ENCODE measurements at places on chromosomes 16 and 17.

DNA sequence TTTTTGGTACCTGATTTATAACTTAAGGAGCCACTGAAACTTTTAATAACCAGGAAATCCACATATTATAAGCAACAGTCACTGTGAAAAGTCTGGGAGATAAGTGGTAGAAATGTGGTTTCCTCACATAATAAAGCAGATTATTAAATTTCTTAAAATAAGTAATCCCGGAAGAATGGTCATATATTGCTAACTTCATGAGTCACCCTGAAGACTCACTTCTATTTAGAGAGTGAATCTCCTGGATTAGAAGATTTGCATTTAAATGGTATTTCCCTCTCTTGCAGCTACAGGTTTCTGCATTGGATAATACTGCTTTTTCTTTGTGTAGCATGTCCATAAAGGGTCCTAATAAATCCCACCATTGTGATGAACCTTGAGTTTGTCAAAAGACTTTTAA, 1286.8 kb upstream of the CDH8 start:
- DNase-seq: no peak

GRCh38 chr16:10655415-10655977, 39.2 kb downstream of the TEKT5 start:
- DNase-seq: no peak

DNA sequence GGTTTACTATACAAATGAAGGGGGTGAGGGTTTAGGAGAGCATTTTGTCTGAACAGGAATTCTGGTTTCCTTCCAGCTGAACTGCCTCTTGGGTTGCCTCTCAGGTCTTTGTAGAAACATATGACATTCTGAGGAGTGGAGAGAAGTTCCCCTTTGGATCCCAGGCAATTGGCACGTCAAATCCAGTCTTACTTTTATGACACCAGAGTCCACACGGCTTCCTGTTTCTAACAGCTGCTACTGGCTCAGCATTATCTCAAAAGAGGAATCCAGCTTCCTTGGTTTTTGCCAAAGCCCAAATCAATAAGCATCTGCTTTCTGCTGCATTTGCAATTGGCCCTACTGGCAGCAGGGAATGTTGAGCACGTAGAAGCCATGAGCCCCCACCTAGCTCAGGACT, 97.6 kb upstream of the FAM20A start:
- no peak for DNase-seq

GRCh38 chr17:77312061-77312701, 171.4 kb downstream of the SEC14L1 start:
- DNase-seq: no peak

GRCh38 chr17:61335845-61336655, 63.6 kb upstream of the TBX2 start:
- no peak for DNase-seq

GRCh38 chr17:16353317-16354174, at the start of gene CENPV:
TSS of gene CENPV (minus strand) at chr17:16353469. CDS start at chr17:16353436, 33 bp downstream.
- DNase-seq: peak; percentile 49

DNA sequence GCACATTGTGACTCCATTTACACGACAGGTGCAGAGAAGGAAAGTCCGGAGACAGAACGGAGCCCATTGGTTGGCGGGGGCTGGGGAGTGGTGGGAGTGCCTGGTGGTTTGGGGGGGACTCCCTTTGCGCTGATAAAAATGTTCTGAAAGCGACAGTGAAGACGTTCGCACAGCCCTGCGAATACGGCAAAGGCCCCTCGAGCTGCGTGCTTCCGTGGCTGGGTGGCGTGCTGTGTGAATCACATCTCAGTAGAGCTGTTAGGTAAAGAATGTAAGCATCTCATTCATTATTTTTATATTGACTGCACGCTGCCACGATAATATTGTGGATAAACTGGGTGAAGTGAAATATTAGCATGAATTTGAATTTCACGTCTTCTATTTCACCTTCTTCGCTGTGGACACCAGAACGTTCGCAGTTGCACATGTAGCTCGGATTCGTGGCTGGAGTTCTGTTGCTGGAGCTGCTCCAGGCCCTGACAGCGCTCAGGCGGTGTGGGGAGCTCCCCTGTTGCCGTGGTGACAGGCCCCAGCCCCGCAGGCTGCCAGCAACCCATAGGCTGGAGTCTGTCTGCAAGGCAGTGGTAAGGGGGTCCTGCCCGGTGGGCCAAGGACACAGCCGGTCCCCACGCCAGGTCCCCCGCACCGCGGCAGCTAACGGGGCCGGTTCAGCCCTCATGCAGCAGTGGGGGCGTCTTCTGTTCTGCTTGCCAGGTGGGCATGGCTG, 44.6 kb downstream of the SOX8 start:
- no peak for DNase-seq

- DNase-seq: no peak
These were observed 19.1 kb upstream of the ATP6V0C start for GRCh38 chr16:2494616-2495015.

GRCh38 chr17:42184713-42185620, at the start of gene HCRT:
TSS of gene HCRT (minus strand) at chr17:42185452. CDS start at chr17:42185365, 87 bp downstream.
- DNase-seq: no peak
